A172 (cell line): ENCODE measurements at places on chromosomes 2 and 18.

DNA sequence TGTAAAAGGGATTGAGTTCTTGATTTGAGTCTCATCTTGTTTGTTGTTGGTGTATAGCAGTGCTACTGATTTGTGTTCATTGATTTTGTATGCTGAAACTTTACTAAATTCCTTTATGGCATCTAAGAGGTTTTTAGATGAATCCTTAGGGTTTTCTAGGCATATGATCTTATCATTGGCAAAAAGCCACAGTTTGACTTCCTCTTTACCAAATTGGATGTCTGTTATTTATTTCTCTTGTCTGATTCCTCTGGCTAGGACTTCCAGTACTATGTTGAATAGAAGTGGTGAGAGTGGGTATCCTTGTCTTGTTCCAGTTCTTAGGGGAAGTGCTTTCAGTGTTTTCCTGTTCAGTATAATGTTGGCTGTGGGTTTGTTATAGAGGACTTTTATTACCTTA lies 4.8 kb downstream of the ANKAR start:
- no peak for DNase-seq

GRCh38 chr2:173922760-173923159 lies 42.4 kb downstream of the SP3 start:
- no peak for DNase-seq

GRCh38 chr2:136210455-136210805 lies 92.5 kb upstream of the CXCR4 start:
- no peak for DNase-seq

GRCh38 chr2:1143129-1143528 lies 192.5 kb downstream of the SNTG2 start:
- DNase-seq, result no peak

DNA sequence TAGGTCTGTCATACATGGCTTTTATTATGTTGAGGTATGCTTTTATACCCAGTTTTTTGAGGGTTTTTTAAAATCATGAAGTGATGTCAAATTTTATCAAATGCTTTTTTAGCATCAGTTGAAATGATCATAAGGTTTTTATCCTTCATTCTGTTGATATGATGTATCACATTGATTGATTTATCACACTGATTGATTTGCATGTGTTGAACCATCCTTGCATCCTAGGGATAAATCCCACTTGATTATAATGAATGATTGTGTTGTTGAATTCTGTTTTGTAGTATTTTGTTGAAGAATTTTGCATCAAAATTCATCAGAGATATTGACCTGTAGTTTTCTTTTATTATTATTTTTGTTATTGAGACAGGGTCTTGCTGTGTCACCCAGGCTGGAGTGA lies 68.2 kb downstream of the LIMS1 start:
- no peak for DNase-seq

- DNase-seq, result no peak
These were observed 3.5 kb upstream of the NFATC1 start for GRCh38 chr18:79392226-79392625.

DNA sequence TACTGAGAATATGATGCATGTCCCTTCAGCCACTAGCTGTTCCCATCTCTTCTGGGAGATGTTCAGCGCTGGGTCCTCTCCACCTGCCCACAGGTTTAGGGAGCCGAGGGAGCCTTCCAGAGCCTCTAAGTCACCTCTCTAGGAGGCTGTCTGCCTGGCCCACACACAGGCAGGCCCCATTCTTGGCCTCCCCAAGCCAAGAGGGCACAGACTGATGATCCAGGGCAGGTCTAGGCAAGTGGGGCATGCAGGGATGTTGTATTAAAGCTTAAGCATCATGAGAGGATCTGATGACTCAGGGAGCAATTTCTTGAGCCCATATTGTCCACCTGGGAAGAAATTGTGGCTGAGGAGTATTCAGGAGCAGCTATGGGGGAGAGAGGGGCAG lies 19.9 kb downstream of the TMSB10 start:
- no peak for DNase-seq

GRCh38 chr2:71465356-71465755 lies 12.0 kb downstream of the DYSF start:
- DNase-seq, result no peak

- DNase-seq, result no peak
These were observed 222.9 kb downstream of the EIPR1 start for GRCh38 chr2:3154700-3155099.

GRCh38 chr2:30686669-30687068 lies 120.6 kb downstream of the CAPN13 start:
- DNase-seq, result no peak

- no peak for DNase-seq
These were observed 101.7 kb upstream of the FN1 start for GRCh38 chr2:215537611-215538010.

DNA sequence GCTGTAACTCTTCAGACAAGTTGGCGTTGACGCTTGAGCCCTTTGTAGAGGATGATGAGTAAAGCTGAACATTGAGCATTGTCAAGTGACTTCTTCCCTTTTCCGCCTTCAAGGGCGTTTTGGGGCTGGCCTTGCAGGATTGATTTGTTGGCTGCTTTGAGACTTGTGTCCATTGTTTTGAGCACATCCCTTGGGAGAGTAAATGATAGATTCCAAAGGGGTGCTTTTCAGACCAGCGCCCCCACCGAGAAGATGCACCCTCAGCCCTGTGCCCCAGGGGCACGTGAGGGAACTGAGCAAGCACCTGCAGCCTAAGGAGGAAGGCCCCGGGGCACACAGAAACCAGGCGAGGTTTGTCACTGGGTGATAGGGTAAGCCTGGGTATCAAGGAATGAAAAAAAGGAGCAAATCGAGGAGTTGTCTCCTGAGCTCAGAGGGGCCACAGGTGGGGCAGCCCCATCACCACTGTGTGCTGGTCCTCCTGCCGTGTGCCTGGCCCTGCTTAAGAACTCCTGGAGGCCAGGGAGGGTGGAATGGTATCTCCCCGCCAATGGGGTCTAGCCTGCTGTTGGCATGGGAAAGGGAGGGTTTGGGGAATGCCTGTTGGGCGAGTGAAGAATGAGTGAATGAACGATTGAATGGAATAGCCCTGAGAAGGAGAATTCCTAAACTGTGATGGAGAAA lies 64.0 kb downstream of the RAB31 start:
- DNase-seq, result no peak

DNA sequence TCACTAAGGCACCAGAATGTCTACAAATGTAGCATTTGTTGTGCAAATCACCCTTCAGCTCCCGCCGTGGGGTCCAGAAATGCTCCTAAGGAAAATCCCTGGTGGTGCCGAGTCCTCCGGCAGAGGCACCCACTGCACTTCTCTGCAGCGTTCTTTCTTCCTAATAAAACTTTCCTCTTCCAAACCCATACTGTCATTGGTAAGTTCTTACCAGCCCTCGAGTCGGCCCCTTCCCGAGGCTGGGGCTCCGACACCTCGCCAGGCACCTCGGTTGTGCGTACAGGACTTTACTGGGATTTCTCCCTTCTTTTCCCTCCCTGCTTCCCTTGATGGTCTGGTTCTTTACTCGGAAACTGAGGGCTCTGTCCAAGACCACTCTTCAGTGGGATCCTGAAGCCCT lies 10.3 kb upstream of the AGXT start:
- no peak for DNase-seq

DNA sequence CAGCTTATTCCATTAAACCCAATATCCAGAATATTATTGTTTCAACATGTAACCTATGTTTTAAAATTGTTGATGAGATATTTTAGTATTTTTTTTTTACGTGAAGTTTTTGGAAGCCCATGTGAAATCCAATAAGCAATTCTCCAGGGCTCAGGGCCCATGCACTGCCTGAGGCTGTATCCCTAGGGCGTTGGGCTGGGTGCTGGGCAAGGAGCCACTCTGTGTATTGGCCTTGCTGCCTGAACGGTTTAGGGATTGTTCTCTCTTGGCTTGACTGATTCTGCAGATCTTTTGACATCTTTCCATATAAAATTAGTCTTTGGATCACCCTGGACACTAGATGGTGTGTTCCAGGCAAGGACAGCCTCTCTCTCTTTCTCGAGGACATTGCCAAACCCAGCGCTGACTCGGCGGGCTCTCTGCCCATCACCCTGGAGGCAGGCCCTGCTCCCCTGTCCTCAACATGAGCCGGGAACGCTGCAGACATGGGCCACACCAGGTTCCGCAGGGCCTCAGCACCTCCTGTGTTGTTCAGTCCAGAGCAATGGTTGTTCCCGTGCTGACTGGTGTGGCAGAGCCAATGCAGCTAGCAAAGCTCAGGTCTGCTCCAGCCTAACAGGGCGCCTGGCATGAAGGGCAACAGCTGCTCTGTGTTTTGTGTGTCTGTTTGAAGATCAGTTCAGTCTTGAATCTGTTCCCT lies 163.0 kb downstream of the SEPTIN10 start:
- DNase-seq, result no peak

DNA sequence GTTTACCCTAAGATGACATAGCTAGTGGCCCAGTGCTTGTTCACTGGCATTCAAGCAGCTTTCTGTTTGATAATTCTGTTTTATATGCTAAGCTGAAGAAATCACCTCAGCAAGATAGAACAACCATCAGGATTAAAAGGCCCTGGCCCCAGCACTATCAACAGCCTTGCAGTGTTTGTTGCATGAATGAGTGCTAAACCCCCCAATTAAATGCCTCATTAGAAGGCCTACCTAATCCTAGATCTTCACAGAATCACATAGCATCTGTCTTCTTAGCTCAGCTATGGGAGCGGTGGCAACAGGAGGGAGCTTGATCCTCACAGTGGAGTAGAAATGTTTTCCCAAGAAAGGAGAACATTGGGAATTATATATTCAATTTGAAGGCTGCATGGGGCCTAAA lies 194.1 kb upstream of the HNMT start:
- DNase-seq, result no peak

GRCh38 chr2:33051586-33052360 lies 105.0 kb downstream of the LTBP1 start:
- DNase-seq, result no peak

- no peak for DNase-seq
These were observed 118.8 kb upstream of the RBBP8 start for GRCh38 chr18:22814329-22814703.

DNA sequence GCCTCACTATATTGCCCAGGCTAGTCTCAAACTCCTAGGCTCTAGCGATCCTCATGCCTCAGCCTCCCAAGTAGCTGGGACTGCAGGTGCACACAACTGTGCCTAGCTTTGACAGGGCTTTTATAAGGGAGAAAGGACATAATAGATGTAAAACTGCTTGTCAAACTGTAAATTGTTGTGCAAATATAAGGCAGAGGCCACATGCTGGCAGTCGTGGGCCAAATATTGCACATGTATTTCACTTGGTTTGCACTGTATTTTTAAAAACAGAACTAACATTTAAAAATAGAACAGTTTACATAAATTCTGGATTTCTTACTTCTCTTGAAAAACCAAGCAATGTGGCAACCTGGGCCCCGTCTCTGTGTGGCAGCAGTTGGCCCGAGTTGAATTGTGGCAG lies 31.2 kb upstream of the MYO3B start:
- DNase-seq, result no peak

DNA sequence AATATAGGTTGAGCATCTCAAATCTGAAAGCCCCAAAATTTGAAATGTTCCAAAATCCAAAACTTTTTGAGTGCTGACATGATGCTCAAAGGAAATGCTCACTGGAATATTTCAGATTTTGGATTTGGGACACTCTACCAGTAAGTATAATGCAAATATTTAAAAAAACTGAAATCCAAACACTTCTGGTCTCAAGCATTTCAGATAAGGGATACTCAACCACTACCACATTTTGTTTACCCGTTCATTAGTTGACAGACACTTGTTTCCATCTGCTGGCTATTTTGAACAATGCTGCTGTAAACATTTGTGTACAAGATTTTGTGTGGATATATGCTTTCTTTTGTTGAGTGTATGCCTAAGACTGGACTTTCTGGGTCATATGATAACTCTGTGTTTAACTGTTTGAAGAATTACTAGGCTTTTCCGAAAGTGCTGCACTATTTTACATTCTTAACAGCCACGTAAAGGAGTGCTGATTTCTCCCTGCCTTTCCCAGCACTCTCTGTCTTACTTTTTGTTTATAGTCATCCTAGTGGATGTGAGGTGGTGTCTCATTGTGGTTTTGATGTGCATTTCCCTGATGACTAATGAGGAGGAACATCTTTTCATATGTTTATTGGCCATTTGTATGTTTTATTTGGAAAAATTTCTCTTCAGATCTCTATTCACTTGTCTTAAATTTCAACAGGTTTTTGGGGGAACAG lies 19.5 kb upstream of the DCDC2C start:
- peak; percentile 66 for DNase-seq

DNA sequence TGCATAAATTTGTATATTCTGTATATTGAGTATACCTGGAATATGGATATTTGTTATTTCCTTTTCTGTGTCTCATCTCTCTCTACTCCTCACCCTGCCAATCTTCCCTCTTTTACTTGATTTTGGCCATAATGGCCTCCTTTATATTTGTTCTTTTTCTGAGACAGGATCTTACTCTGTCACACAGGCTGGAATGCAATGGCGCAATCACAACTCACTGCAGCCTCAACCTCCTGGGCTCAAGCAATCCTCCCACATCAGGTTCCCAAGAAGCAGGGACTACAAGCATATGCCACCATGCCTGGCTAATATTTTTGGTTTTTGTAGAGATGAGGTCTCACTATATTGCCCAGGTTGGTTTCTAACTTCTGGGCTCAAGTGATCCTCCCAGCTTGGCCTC lies 30.5 kb downstream of the PREPL start:
- DNase-seq, result no peak

- no peak for DNase-seq
These were observed 240.4 kb downstream of the HAUS1 start for GRCh38 chr18:46344416-46345180.

DNA sequence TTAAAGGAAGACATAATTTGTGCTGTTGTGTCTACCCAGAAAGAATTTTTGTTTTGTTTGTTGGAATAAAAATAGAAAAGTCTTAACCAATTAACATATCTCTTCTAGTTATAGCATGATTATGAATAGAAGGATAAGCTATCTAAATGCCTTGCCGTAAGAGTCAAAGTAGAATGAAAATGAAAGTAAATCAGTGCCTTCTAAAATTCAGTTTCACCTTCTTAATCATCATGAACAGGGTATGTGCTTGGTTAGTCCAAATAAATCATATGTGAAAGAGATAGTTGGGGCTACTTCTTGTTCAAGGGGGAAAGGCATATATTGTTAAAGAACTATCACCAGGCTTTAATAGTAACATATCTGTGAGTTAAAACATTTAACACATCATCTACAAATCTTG lies 91.5 kb downstream of the GULP1 start:
- DNase-seq, result no peak

DNA sequence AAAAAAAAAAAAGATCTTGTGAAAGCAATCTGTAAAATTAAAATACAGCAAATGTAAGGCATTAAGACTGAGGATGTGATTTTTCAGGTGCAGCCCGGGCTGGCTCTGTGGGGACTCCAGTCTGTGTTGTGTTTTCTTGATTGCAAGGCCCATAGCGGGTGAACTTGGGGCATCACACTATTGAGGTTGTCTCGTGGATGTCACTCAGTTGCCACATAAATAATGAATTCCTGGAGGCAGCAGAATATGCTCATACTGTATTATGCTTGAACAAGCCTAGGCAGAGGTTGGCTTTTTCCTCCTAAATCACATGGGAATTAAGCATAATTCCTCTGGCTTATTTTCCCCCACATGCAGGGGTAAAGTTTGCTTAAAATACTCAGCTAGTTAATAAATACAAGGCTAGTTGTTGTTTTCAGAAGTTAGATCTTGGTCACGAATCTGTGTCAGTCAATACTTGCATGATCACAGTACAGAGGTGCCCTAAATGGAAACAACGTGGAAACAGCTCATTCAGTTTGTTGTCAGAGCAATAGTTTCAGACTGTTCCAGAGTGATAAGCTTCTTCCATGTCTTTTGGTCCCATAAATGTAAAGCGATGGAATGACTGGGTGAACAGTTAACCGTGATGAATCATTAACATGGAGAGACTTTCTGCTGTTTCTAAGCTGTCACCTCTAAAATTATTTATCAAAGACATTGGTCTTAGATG lies 16.4 kb downstream of the GEMIN6 start:
- no peak for DNase-seq
